Bladder microvascular endothelial cell (primary cell): ENCODE measurements at places on chromosomes 2 and 18. TPM values are rescaled to one million over a fixed set of nuclear protein-coding genes. Genes with fewer than 3 reads are reported as not detected.

CCDC141 gene
- total RNA-seq, result under 0.01 and 0.57 TPM in 2 replicates

CPLX4 gene
- not detected in 2 replicates for total RNA-seq

SP140 gene
- total RNA-seq, result under 0.01 TPM in 1 of 2 replicates, not detected in the other

GDF7 gene
- total RNA-seq, result 0.16 and 162 TPM in 2 replicates

TOGARAM2 gene
- 0.13 TPM in 1 of 2 replicates, not detected in the other for total RNA-seq

DSG4 gene
- not detected in 2 replicates for total RNA-seq

SLC5A7 gene
- not detected in 2 replicates for total RNA-seq

SPATA3 gene
- not detected in 2 replicates for total RNA-seq

DHRS9 gene
- 0.13 TPM in 1 of 2 replicates, not detected in the other for total RNA-seq

EPC2 gene
- 13.1 and 30.0 TPM in 2 replicates for total RNA-seq

VWC2L gene
- total RNA-seq, result not detected in 2 replicates

MC5R gene
- not detected in 2 replicates for total RNA-seq

KIF1A gene
- total RNA-seq, result 0.44 TPM in 1 of 2 replicates, not detected in the other

COL4A3 gene
- not detected in 2 replicates for total RNA-seq

IKZF2 gene
- 0.65 and 12.0 TPM in 2 replicates for total RNA-seq

SPP2 gene
- total RNA-seq, result not detected in 2 replicates

PTPRM gene
- total RNA-seq, result 75.0 and 118 TPM in 2 replicates

CNGA3 gene
- not detected in 2 replicates for total RNA-seq
